CD14-positive monocyte (primary cell): ENCODE measurements at places on chromosomes 11 and 22. TPM values are rescaled to one million over a fixed set of nuclear protein-coding genes. Genes with fewer than 3 reads are reported as not detected.

DNA sequence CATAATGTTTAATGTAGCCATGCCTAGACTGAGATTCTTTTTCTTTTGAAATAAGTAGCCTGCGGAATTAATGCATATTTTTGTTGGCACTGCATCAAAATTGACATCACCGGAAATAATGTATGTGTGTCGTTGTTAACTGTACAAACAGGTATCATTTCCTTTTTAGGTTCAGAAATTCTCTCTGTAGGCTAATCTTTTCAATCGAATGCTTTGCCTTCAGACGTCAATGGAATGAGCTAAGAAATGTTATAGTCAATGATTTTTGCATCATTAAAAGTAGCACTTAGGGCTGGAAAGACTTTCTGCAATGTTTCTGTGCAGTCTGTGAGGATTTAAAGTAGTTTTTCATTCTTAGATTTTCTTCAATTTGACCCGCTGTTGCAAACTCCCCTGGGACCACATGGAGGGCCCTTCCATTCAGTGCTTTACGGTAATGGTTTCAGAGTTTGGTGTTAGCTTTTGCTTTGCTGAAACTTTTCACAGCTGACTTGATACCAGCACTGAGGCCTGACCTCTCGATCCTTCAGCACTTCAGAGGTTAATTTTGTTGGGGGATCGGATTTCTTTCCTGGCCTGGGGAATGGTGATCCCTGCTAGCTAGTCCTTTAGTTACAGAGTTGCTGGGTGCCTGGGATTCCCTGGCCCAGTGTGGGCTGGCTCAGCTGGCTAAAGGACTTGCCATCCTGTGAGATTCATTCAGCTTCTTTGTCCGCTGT lies 137.8 kb downstream of the DBX1 start:
- no peaks in the 10 kb centered on the region for H3K27me3 ChIP-seq
- DNase-seq = no peak
- H3K4me3 ChIP-seq = no peak overlapping the region

GRCh38 chr11:117126223-117126965 lies 17.7 kb upstream of the PAFAH1B2 start:
- no peak overlapping the region for H3K27ac ChIP-seq
- no peak overlapping the region for H3K4me3 ChIP-seq
- DNase-seq = no peak

DNA sequence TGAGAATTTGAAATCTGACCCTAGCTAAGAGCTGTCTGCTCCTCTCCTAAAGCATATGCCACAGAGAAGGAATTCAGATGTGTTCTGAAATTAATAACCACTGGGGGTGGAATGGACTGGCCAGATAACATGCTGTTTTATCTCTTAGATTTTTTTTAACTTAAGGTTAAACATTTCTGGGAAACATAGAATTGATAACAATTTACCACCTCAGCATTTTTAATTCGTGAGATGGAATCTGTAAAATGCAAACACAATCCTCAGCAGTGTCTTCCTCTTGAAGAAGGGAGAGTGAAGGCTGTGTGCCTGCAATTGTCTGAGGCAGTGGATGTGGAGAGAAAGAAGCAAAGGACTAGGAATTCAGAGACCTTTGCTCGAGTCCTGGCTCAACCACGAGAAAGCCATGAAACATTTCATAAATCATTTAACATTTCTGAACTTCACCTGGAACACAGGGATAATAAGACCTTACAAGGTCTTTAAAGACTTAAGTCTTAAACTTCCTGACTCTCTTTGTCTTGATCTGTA lies at the start of gene SLC5A12:
TSS of gene SLC5A12 (minus strand) at position 113 of the 528 bp plus-strand sequence. CDS start 346 bp downstream, outside the sequence.
- H3K27ac ChIP-seq = no peak within 1 kb of the TSS
- H3K27me3 ChIP-seq = no peaks in the 10 kb centered on the region
- no peak for DNase-seq
- H3K36me3 ChIP-seq = no peaks in the 10 kb centered on the region

GRCh38 chr11:61056571-61056970 lies 45.7 kb upstream of the CD5 start:
- H3K4me1 ChIP-seq = peaks cover 17% of the 10 kb centered on the region
- H3K27me3 ChIP-seq = no peaks in the 10 kb centered on the region
- no peak overlapping the region for H3K27ac ChIP-seq

KCNJ11 gene
- 0.04 and 0.09 TPM in 2 replicates for polyA plus RNA-seq

ACRV1 gene
- not detected for polyA plus RNA-seq

OR8B4 gene
- polyA plus RNA-seq = not detected in 2 replicates

DCHS1 gene
- 0.88 and 1.1 TPM in 2 replicates for polyA plus RNA-seq
